Glomerular endothelial cell (primary cell): ENCODE measurements at places on chromosomes 4 and X. TPM values are rescaled to one million over a fixed set of nuclear protein-coding genes. Genes with fewer than 3 reads are reported as not detected.

UGT2B11 gene
- not detected in 2 replicates for total RNA-seq

OR13H1 gene
- not detected in 2 replicates for total RNA-seq

XAGE1A gene
- total RNA-seq = not detected in 2 replicates

SMIM43 gene
- total RNA-seq = 0.18 TPM in 1 of 2 replicates, not detected in the other

FRMPD3 gene
- total RNA-seq = not detected in 2 replicates

MAGEC3 gene
- not detected in 2 replicates for total RNA-seq

CTAG2 gene
- not detected in 2 replicates for total RNA-seq
